Karpas-422 (cell line): ENCODE measurements at places on chromosomes 2 and 18. TPM values are rescaled to one million over a fixed set of nuclear protein-coding genes. Genes with fewer than 3 reads are reported as not detected.

The UGT1A5 gene
- total RNA-seq = not detected in 2 replicates

DNA sequence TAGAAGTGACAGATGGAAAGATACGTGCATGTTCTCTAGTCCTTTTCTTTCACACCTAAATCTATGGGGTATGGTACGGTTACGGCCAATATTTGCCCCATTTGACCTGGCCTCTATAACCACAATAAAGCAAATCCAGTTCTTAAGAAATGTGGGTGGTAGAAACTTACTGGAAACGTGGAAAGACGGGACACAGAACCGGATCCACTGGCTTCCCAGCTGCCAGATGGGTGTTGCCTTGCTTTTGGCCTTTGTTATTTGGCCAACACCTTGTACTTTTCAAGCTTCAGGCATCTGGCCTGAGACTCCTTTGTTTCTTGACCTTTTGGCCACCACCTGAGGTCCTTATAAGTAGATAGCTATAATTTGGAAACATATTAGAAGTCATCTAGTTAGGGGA is 635.9 kb downstream of the SLC4A3 start:
- DNase-seq = no peak
- H3K27me3 ChIP-seq = no peaks in the 10 kb centered on the region
- H3K4me1 ChIP-seq = no peaks in the 10 kb centered on the region
- H3K4me3 ChIP-seq = no peak overlapping the region
- no peaks in the 10 kb centered on the region for H3K36me3 ChIP-seq

GRCh38 chr2:18297534-18298058 is 262.9 kb downstream of the RDH14 start:
- H3K4me1 ChIP-seq = no peaks in the 10 kb centered on the region
- H3K27me3 ChIP-seq = no peaks in the 10 kb centered on the region
- no peak for DNase-seq
- H3K4me3 ChIP-seq = no peak overlapping the region
- H3K27ac ChIP-seq = no peak overlapping the region

DNA sequence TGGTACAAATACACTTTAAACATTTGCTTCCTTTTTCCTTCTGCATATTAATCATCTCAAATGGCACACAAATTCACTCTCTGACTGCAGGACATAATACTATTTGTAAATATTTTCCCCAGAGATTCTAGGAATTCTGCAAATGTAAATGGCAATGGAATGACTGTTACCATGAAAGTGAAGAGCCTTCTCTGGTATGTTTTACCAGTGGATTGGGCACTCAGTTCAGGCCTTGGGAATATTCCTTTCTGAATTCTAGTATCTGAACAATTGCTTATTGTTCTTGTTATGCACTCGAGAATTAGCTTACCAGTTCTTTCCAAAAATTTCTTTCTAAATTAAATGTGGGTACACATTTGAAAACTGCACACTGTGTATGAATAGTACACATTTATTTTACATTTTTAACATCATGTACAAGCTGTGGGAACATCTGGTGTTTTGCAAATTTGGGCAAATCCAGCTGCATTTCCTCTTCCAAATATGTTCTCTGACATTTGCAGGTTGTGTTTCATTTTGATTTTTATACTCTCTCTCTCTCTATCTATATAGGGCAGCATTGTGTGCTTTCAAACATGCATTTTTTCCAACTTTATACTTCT is 289.1 kb downstream of the NBAS start:
- no peak overlapping the region for H3K4me3 ChIP-seq
- peaks cover 5% of the 10 kb centered on the region; the same call in 1 of the 2 replicates for H3K4me1 ChIP-seq
- no peaks in the 10 kb centered on the region for H3K27me3 ChIP-seq
- no peaks in the 10 kb centered on the region for H3K36me3 ChIP-seq

DNA sequence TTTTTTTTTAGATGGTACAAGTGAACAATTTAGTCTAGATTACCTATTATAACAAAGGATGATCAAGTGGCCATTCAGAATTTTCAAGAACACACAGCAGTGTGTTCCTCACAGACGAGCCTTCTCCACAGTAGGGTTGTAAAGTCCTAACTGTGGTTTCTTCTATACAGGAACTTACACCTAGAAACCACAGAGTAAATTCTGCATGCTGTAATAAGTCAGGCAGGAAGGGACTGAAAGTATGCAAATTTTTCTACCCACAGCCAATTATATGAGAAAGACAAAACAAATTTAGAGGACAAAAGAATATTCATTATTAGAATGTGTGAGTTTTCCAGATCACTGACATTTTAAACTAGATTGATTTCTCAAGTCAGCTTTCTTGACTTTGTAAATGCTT is 99.5 kb downstream of the RBMS1 start:
- no peak overlapping the region for H3K4me3 ChIP-seq
- no peak overlapping the region for H3K27ac ChIP-seq
- H3K4me1 ChIP-seq = peaks cover 8% of the 10 kb centered on the region
- H3K36me3 ChIP-seq = no peaks in the 10 kb centered on the region

DNA sequence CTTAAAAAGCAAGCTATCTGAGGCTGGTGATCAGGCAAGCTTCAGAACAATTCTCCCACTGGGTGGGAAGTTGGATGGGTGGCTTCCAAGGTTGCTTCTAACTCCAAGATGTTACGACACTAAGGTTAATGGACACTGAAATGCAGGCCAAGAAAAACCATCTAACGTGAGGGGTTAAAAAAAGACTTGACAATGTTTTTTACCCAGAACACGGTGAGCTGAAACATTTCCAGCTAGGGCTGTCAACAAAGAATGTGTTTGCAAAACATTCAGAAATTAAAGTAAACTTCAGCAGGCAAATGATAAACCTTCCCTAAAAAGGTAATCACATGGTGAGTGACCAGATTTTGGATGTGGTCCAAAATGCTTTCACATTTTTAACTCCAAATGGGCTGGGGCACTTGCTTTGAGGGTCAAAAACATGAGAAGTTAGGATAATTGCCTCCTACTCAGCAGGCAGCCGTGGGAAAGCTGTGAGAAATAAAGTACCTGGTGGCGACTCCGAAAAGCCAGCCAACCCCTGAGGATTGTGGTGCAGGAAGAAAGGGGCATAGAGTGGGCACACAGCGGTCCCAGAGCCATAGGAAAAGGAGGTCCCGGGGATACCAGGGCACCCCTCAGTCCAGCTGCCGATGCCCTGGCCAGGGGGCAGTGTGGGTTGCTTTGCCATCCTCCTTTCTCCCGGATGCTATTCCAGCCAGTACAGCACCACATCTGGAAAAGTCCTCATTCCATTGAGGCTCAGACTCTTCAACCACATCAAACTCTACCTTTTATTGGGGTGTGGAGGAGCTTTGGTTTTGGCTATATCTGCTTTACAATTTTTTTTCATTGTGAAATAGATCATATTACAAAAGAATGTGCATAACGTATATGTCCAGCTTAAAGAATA is 90.0 kb upstream of the ATL2 start:
- H3K27ac ChIP-seq = no peak overlapping the region
- DNase-seq = no peak
- H3K4me1 ChIP-seq = peaks cover 9% of the 10 kb centered on the region
- no peak overlapping the region for H3K4me3 ChIP-seq

- no peak overlapping the region for H3K27ac ChIP-seq
- H3K27me3 ChIP-seq = no peaks in the 10 kb centered on the region
- no peaks in the 10 kb centered on the region for H3K4me1 ChIP-seq
- DNase-seq = no peak
These were observed 77.0 kb downstream of the TMEFF2 start for GRCh38 chr2:192117705-192118104.

The UNC50 gene
- total RNA-seq = 30.3 and 36.4 TPM in 2 replicates

The KCNIP3 gene
- total RNA-seq = 0.18 TPM in 1 of 2 replicates, not detected in the other

The TDRD15 gene
- not detected in 2 replicates for total RNA-seq

DNA sequence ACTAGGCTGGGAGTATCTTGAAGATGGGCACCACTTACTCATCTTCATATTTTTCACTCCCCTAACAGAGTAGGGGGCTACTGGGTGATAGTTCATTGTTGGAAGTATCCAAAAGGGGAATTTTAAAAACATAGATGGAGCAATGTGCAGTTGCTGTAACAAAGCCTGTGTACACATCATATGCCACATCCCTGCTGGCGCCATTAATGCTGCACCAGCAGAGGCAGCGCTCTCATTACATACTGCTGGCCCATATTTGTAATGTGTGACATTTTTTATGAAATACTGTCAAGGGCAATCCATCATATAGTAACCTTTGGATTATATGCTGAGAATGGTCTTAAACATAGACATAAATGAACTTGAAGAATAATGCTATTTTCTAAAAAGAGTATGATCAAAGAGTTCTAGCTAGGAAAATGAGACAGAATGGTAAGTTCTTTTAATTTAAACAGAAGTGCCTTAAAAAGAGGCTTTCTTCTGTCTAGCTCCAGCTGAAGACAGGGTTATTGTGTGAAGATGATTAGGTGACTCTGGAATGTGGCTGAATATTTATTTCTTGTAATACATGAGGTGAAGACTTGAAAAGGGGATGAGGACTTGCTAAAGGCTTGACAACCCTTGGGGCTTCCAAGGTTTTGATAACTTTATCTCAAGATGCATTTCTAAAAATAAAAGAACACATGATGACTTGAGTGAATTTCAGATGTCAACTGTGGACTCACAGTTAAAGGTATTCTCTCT is 2.4 kb upstream of the TMEM178A start:
- no peak overlapping the region for H3K4me3 ChIP-seq
- no peak overlapping the region for H3K27ac ChIP-seq
- H3K36me3 ChIP-seq = no peaks in the 10 kb centered on the region
- DNase-seq = no peak
